NCI-H1048 (cell line): ENCODE measurements at places on chromosomes 6 and 20.

GRCh38 chr6:149013586-149014344 is 266.9 kb downstream of the UST start:
- DNase-seq, result no peak

DNA sequence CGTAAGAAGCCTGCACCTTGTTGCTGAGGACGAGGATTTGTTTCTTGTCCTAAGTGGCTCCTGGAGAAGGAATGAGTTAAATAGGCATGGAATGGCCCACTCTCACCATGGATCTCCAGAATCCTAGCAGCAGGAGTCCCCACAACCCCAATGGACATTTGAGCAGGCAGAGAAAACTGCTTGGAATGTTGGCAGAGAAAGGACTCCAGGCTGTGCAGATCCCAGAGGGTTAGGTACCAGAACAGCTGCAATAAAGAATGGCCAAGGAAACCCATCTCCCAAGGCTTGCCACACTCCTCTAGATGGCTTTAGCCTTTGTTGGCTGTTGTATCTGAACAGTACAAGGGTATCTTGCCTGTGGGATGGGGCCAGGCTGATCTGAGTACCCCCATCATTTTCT is 1415.7 kb upstream of the ADGRB3 start:
- DNase-seq, result no peak

- no peak for DNase-seq
Measured at GRCh38 chr20:15616626-15617025, 956.6 kb downstream of the KIF16B start.

DNA sequence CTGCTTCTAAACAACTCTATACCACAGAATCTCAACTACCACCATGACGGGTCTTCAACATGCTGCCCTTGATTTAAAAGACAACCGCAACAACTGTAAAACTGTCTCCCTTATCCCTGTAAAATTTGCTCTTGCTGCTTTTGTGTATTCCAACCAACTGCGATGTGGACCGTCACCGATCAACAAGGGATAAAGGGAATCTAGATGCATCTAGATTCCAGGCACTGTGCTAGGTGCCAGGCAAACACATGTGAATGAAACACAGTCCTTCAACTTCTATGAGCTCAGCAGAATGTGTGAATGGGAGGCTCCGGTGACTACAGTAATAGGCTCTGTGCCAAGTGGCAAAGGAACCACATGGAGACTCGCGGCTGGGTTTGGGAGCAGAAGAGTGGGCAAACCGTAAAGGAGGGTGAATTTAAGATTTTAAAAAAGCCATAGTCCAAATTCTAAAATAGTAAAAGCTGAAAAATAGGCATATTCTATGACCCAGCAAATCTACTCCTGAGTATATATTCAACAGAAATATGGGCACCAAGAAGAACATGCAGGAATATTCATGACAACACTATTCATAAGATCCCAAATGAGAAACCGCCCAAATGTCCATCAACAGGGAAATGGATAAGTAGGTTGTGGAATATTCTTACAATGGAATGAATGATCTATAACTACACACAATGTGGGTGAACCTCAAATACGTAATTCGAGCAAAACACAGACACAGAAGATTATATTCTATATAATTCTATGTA is 3.7 kb upstream of the PRND start:
- no peak for DNase-seq

GRCh38 chr6:110999634-111000270 is 17.9 kb downstream of the RPF2 start:
- DNase-seq, result no peak

GRCh38 chr20:58888521-58889333 is 36.2 kb downstream of the GNAS start:
- peak; percentile 44 for DNase-seq

DNA sequence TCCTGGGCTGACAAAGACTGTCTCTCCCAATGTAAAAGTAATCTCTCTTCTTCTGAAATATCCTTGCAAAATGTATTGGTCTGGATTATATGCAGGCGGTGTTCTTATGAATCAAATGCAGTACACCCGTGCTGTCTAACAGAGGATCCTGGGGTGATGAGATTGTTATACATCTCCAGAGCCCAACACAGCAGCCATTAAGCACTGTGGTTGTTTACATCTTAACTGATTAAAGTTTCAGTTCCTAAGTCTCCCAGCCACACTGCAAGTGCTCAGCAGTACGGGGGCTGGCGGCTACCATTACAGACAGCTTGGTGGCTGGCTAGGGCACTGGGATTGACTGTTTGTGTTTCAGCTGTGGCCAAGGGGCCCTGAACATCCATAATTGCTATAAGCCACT is 7.0 kb downstream of the UNC93A start:
- no peak for DNase-seq

- DNase-seq, result no peak
Measured at GRCh38 chr6:41247882-41248705, 19.9 kb downstream of the TREML4 start.

DNA sequence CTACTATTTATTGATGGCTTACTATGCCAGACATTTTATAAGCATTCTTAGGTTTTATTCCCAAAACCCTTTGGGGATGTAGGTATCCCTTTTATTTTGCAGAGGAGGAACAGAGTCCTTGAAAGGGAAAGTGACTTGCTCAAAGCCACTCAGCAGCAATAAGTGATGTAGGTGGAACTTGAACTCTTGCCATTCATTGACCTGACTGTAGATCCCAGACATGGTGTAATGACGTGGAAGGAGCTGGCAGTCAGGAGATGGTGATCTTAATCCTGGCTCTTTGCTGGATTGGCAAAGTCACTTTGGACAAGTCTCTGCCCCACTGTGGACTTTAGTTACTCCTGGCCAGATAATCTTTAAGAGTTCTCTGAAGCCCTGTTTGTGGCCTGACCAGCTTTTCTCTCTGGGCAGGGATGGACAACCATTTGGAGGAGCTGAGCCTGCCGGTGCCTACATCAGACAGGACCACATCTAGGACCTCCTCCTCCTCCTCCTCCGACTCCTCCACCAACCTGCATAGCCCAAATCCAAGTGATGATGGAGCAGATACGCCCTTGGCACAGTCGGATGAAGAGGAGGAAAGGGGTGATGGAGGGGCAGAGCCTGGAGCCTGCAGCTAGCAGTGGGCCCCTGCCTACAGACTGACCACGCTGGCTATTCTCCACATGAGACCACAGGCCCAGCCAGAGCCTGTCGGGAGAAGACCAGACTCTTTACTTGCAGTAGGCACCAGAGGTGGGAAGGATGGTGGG is 1.6 kb downstream of the DBNDD2 start:
- DNase-seq, result no peak

GRCh38 chr6:111533087-111533784 is 50.2 kb upstream of the REV3L start:
- no peak for DNase-seq
